Glutamatergic neuron (in vitro differentiated cells): ENCODE measurements at places on chromosomes 11 and 22. TPM values are rescaled to one million over a fixed set of nuclear protein-coding genes. Genes with fewer than 3 reads are reported as not detected.
A peak's percentile ranks its signal among the peaks of the same experiment; 100 is the strongest.

Gene GPHA2
- not detected for total RNA-seq

Gene LIPT2
- total RNA-seq, result 2.5 TPM

Gene CSNK2A3
- 17.4 TPM for total RNA-seq

Gene MRGPRF
- total RNA-seq, result 1.0 TPM

Gene MPZL3
- total RNA-seq, result 0.54 TPM

Gene KCTD14
- total RNA-seq, result 0.32 TPM

Gene NNMT
- 3.4 TPM for total RNA-seq

Gene ROBO3
- total RNA-seq, result 5.9 TPM

Gene NADSYN1
- total RNA-seq, result 78.2 TPM

DNA sequence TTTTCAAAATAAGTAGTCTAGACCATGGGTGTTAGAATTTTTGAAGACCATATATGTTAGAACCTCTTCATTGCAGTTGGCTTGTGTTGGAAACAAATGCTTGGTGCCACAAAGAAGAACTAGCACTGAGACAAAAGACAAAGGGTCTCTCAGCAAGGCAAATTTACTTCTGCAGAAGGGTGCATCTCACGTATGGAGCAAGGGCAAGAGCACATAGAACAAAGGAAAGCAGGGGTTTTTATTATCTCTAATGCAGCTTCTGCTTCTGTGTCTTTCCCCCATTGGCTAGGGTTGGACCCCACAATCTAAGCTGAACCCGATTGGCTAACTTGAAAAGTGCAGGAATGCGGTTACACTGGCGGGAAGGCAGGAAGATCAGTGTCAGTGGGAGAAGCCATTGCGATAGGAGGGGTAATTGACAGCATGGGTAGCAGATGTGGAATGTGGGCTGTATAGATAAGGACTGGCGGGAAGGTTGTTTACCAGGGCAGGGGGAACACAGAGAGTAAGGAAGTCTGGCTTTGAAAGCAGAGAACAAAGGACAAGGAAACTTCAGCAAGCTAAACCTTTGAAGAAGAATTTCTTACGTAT, 9.2 kb upstream of the RBMXL2 start:
- DNase-seq, result no peak

DNA sequence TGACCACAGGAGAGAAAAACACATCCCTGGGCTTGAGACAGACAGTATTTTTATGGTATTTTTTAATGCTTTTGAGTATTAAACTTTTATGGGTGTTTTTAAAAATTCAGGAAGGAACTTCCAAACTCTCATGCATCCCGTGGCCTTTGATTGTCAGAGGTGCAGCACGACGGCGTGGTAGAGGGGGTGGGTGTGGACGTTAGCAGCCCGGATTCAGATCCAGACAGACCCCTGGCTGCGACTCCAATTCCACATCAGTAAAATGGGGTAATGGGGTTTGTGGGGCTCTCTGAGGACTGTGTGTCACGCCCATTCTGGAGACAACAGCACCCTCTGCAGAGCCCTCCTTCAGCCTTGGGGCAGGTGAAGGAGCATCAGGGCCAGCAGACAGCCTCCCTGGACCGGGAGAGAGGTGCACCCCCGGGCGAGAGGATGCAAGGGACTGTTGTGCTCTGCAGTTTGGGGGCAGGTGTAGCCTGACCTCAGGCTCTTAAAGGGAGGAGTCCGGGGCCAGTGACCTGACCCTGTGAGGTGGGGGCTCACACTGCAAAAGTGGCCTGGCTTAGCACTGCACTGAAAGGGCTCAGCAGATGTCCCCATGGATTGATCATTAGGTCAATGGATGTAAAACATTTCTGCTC, 1024.3 kb downstream of the TBC1D22A start:
- no peak for DNase-seq

DNA sequence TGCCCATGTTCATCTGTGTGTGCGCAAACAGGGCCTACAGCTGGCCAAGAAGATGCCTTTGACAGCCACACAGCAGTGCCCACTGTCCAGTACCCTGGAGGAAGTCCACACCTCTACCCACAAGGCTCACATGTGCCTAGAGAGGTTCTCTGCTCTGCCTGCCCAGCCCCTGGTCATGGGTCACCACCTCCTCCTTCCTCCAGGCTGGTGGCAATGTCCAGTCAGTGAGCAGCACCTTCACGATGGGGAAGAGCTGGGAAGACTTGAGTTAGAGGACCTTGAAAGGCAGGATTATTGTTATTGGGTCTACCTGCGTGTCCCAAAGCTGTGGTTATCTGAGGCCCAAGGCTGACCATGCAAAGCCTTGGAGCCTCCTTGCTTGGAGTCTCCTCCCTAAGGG, 28.4 kb upstream of the TTC12 start:
- no peak for DNase-seq

DNA sequence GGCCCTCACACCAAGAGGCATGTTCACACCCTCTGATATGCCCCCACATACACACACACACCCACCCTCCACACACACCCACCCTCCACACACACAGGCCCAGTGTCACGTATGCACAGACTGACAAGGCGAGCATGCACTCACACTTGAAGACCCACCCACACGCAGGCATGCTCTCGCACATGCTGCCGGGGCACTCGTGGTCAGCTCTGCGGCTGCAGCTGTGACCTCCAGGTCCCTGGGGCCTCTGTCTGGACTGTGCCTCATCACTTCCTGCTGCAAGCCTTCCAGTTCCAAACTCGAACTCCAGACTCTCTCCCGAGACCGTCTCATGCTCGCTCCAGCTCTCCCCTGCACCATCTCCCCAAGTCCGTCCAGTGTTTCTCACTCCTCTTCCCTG, 9.5 kb downstream of the DCHS1 start:
- peak; percentile 65 for DNase-seq

GRCh38 chr11:128415539-128415938, 171.8 kb downstream of the ETS1 start:
- no peak for DNase-seq

- DNase-seq, result no peak
Observed at GRCh38 chr11:26992031-26992541, 1.8 kb upstream of the FIBIN start.

DNA sequence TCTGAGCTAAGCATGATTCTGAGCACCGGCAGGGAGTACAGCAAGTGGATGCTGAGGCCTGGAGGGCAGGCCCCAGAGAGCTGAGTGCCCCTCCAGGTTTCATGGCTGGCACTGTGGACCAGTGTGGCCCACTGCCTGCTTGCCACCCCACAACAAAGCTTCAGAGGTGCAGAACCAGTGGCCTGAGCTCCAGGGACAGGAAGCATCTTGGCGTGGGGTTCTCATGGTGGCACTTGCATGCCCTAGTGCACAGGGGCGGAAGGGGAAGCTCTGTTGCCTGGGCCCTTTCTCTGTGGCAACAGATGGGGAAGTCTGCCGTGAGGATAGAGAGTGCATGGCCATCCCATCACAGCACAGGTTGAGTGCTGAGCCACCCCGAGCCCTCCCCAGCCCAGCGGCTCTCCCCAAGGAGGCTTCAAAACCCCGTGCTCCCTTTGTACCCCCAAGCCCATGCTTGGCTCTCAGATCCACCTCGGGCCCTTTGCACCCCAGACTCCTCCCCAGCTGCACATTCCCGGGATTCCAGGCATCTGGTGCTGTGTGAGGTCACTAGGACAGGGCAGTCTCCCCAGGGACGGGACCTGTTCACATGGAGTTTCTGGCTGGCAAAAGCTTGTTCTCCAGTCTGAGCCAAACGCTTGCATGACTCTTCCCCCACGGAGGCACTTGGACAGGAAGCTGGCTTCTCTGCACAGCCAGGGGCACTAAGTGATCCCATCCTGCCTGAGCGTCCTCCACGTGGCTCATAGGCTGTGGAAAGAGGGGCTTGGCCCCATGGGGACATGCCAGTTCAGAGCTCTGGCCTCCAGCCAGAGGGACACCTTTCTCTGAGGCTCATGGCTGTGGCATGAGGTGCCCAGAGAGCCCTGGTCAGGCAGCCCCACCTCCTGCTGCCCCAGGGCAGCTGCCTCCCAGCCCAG, 4.2 kb downstream of the SLC25A1 start:
- no peak for DNase-seq

- no peak for DNase-seq
Observed at GRCh38 chr11:10382518-10382917, 72.5 kb upstream of the AMPD3 start.

DNA sequence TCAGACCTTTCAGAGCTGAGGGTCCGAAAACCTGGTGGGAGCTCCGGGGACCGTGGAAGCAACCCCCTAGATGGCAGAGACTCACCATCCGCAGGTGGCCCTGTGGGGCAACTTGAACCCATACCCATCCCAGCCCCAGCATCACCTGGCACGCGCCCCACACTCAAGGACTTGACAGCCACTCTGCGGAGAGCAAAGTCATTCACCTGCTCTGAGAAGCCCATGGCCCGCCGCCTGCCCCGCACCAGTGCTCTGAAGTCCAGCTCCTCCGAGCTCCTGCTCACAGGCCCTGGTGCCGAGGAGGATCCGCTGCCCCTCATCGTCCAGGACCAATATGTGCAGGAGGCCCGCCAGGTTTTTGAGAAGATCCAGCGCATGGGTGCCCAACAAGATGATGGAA, 2.0 kb downstream of the ARHGEF17 start:
- DNase-seq, result no peak

DNA sequence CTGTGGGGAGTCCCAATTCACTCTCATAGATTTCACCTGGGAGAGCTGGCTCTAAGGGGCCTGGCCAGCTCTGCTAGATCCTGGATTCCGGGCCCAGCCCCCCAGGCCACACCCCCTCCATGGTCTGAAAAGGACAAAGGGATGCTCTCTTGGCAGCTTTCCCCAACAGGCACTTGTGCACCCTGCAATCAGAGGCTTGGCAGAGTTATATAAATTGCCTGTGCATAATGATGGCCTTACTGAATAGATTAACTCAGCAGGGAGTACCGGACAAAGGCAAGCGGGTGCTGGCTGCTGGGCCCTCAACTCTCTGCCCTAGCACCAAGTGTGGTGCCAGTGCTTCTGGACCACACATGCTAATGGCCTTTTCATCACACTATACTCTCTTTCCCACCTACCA, 461.6 kb downstream of the BUD13 start:
- no peak for DNase-seq

DNA sequence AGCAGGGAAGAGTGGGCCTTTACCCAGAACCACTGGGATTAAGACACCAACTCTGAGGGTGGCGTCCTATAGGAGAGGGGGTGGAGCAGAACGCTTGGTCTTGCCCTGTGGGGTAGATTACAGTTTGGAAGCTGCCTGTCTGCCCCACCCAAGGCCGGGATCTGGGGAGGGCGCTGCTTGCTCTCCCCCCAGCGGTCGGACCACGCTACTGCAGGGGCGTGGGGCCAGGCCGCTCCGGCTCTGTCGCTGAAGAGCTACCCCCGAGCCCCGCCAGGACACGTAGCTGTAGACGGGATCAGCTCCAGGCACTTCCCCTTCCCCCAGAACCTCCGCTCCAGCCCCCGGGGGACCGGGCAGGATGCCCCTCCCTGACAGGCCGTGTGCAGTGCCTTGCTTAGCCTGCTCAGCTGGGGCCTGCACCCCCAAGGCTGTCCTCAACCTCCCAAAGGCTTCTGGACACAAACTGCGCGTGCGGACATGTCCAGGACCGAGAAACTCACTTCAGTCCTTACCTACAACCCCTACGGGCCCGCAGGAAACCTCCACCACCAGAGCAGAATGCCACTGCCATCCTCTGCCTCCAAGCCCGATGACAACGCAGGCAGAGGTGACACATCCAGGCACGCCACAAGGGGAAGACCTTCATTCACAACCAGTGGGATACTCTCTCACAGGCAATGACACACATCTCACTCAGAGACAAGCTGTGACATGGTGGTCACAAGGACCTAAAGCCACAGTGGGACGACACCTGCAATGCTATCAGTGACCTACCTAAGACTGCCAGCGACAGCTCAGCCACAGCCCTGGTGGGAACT, 3.6 kb downstream of the AHNAK start:
- DNase-seq, result peak; percentile 88

DNA sequence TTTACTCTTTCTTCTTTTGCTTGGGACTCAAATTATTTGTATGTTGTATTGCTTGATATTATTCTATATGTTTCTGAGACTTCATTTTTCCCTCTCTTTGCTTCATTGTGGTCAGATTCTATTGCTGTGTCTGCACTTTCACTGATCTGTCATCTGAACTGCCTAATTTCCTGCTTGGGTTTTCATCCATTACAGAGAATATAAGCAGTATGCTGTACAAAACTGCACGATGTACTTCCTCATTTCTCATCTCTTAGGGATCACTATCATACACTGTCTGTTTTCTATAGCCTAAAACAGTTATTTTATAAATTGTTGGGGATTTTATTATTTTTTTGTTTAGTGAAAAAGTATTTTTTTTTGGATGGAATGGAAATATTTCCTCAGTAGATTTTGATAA, 736.7 kb upstream of the ANO5 start:
- no peak for DNase-seq

GRCh38 chr11:13303668-13304649, 26.4 kb downstream of the BMAL1 start:
- DNase-seq, result no peak

- DNase-seq, result no peak
Observed at GRCh38 chr11:10379022-10379421, 74.1 kb downstream of the ADM start.

DNA sequence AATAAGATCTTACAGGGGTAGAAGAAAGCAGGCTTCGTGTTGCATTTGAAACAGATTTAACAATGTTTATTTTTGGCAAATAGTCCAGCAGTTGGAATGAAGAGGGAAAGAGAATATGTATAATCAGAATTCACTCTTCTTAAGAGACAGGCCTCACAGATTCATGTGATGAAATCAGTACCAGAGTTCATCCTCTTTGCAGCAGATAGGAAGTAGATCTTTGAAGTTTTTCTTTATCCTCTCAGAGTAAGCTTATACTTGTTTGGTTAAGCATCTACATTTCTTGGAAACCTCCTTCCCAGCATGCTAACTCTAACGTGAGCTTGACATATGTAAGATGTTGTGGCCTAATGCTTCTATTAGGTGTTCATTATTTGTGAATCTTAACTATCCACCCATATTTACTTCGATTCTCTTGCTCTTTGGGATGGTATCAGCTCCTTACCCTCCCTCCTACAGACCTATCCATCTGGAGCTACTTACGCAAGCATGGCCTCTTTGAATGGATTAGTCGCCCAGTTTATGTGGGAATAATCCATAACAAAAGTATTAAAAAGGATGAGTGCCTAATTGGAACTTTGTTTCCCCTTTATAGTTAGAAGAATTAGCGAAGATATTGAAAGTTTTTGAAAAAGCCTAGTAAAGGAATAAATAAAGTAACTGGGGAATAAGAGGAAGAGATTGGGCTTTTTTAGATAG, 80.1 kb downstream of the PRMT3 start:
- DNase-seq, result no peak

GRCh38 chr11:44572884-44573283, 7.4 kb downstream of the CD82 start:
- DNase-seq, result no peak

GRCh38 chr11:122341477-122341876, 225.5 kb upstream of the BLID start:
- DNase-seq, result no peak
